ENCODE measurements at places on chromosomes 6 and 20.

DNA sequence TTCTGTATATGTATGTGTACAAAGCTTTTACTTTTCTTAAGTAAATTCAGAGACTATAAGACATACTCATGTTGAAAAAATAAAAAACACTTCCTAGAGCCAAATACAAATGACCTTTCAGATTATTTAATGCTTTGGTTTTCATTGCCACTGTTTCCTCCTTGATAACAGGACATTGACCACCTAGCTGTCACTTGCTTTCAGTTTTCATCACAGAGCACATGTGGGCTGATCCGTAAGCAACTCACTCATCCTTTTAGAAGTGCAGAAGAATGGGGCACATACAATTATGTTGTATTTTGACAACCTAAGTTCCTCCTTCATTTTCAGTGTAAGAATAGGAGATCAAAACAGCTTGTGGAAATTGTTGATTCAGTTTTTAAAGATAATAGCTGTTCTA lies 6.2 kb downstream of the ZBTB2 start:
- DNase-seq = no peak

- no peak for DNase-seq
These were observed 100.7 kb upstream of the JAG1 start for GRCh38 chr20:10774357-10774943.

DNA sequence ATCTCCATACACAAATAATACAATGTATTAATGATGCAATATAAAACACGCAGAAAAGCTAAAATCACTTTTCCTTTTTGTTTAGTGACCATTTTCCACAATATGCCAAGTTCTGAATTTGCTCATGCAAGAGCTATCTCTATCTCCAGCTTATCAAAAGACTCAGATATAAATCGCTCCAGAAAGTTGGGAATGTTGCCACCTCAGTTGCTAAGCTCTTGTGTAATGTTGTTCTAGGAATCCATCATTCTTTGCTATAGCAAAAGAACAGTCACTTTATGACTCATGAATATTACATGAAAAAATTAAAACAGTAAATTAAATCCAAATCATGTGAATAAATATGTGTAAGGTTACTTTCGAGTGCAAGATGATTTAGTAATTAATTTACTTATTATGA lies 8.7 kb downstream of the PLAGL1 start:
- DNase-seq = no peak

DNA sequence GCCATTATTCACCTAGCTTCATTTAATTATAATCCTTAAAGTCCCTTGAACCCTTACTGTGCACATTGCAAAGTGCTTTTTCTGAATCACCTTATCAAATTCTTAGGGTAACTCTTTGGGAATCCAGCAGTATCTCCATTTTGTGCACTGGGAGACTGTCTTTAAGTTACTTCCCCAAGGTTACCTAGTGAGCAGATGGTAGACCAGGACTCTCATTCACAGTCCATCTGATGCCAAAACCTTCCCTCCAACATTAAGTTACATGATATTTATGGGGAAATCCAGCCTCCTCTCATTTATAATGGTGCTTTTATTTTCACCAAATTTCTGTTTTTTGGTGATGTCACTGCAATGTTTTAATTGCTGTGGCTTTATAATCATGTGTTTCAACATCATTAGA lies 75.7 kb downstream of the NCOA7 start:
- DNase-seq = no peak

DNA sequence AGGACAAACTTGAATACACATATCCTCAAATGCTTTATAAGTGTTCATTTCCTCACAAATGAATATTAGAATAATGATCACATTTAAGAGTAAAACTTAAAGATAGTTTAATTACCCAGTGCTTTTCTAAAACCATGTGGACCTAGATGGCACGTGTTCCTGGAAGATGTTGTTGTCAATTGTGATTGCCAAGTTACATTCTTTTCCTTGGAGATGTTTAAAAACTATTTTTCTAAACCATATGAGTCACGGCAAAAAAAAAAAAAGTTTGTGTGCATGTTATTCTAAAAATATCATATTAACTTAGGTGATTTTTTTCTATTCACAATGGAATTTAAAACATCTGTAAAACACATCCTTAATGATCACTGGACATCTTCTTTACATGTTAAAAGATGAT lies 51.1 kb downstream of the RCAN2 start:
- no peak for DNase-seq

DNA sequence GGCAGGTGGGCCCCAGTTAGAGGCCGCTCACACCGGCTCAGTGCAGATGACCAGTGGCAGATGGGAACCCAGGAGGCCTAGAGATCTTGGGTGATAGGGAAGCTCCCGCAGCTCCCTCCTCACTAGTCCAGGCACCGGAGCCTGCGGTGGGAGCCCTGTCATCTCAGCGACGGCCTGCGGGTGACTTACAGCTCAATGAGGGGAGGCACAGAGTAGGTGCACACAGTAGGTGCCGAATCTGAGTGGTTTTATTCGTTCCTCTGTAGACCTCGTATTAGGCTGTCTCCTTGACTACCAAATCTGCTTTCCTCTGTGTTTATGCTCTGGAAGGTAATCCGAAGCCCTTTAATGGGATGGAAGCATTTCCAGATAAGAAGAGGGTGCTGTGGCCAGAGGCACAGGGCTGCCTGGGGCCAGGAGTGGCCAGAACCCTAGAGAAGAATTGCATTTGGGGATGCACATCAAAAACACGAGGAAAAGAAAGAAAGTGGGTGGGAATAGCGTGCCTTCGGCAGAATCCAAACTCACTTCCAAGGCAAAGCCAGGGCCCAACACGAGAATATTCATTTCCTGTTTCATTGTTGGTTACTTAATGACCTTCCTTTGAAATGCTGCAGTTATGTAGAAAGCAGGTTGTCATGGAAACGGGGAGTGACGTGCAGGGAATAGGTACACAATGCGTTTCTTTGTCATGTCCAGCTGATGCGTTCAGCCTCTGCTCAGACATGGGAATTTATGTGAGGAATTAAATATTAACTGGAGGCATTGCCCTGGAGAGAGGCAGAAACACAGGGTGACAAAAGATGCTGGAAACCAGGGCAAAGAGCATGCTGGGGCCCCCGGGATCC lies 24.7 kb downstream of the MYT1 start:
- DNase-seq = peak; percentile 91

Measured in SHP77 treated with DMSO at 0.1 percent for 48 hours (cell line).